ENCODE measurements at places on chromosomes 11 and 22.
A peak's percentile ranks its signal among the peaks of the same experiment; 100 is the strongest.

GRCh38 chr22:36863979-36864378, 3.2 kb downstream of the NCF4 start:
- DNase-seq = no peak

GRCh38 chr11:14949437-14950147, 22.6 kb downstream of the CALCA start:
- DNase-seq = no peak

- DNase-seq = no peak
These were observed 34.0 kb downstream of the MIAT start for GRCh38 chr22:26691377-26691716.

DNA sequence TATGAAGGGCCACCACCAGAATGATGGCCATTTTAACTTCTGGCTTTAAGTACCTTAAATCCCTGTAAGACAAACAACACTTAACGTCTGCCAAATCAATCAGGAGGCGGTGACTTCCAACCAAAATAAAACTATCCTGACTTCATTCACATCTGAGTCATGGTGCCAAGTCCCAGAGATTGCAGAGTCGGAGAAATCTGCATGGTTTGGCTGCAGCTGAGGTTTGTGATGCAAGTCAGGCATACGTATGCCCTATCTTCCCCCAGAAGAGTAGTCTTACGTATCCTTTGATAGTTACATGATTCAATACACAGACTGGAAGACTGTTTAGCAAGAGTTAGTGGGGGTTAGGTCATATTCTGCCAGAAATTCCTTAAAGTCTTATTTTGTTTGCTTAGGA, 1.7 kb upstream of the GAB2 start:
- peak; percentile 87 for DNase-seq

DNA sequence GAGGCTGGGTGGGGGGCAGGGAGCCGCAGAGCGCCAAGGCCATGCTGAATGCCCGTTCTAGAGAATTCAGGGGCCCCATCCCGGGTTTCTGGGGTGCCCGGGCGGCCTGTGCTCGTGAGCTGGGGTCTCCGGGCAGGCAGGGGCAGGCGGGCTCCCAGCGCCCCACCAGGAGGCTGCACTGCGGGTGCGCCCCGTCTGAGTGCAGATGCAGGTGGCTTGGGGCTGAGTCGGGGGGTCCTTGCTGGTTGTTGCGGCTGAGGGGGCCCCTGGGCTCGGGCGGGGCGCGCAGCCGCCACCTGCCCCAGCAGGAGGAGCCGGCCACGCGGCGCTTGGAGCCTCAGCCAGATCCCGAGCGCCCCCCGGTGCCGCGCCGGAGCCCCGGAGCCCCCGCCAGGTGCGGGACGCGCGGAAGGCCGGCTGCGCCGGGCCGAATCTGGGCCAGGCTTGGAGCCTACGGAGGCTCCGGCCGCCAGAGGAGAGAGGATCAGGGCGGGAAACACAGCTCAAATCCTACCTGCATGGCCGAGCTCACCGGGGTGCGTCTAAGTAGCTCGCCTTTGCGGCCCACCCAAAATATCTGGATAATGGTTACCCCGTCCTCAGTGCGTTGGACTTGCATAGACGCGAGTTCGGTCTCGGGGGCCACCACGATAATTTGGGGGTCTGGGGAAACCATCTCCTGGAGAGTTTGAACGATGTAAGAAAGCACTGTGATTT, 590 bp upstream of the IGF2 start:
- no peak for DNase-seq

DNA sequence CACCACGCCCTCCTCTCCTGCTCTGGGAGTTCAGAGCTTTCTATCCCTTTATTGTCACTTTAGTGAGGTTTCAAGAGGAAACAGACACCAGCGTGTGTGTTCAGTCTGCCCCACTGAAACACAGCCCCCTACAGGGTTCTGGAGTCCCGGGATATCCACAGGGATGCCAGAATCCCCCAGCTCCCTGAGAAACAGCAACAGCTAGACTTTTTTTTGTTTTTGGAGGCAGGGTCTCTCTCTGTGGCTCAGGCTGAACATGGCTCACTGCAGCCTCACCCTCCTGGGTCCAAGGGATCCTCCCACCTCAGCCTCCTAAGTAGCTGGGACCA, 10.4 kb downstream of the SULT4A1 start:
- DNase-seq = no peak

- peak; percentile 13 for DNase-seq
These were observed 13.6 kb upstream of the APOL5 start for GRCh38 chr22:35703861-35704584.

Measured in fibroblast of skin of back (primary cell).